Cerebellar nuclear complex (tissue), 1 donor: ENCODE measurements at places on chromosomes 1 and 21.

- no peak for DNase-seq
These were observed 991 bp downstream of the ANKRD35 start for GRCh38 chr1:145884675-145885074.

GRCh38 chr1:191405417-191405816 lies 752.8 kb upstream of the RGS18 start:
- no peak for DNase-seq

GRCh38 chr1:29465755-29466154 lies 229.4 kb downstream of the PTPRU start:
- DNase-seq: no peak

GRCh38 chr1:225906467-225906866 lies 17.5 kb upstream of the LEFTY1 start:
- no peak for DNase-seq

DNA sequence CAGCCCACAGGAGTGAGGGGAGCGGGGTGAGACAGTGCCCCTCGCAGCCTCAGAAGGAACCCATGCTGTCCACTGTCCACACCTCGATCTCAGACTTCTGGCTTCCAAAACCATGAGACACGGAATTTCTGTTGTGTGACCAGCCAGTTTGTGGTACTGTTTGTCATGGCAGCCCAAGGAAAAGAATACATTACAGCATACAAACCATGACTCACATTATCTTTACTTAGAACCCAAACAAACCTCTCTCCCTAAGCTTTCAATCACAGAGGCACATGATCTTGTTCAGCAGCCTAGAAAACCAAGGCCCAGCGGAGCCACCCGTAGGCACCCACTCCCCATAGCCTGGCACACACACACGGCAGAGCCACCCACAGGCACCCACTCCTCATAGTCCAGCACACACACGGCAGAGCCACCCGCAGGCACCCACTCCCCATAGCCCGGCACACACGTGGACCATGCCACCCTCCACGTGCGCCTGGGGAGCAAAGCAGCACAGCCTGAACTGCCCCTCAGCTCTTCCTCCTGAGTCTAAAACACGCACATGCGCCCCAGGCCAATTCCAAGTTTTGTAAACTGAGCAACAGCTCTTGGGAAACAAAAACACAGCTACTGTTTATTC lies 458 bp upstream of the KRTAP10-4 start:
- no peak for DNase-seq

GRCh38 chr1:156547434-156547833 lies 24.9 kb downstream of the IQGAP3 start:
- DNase-seq: no peak

DNA sequence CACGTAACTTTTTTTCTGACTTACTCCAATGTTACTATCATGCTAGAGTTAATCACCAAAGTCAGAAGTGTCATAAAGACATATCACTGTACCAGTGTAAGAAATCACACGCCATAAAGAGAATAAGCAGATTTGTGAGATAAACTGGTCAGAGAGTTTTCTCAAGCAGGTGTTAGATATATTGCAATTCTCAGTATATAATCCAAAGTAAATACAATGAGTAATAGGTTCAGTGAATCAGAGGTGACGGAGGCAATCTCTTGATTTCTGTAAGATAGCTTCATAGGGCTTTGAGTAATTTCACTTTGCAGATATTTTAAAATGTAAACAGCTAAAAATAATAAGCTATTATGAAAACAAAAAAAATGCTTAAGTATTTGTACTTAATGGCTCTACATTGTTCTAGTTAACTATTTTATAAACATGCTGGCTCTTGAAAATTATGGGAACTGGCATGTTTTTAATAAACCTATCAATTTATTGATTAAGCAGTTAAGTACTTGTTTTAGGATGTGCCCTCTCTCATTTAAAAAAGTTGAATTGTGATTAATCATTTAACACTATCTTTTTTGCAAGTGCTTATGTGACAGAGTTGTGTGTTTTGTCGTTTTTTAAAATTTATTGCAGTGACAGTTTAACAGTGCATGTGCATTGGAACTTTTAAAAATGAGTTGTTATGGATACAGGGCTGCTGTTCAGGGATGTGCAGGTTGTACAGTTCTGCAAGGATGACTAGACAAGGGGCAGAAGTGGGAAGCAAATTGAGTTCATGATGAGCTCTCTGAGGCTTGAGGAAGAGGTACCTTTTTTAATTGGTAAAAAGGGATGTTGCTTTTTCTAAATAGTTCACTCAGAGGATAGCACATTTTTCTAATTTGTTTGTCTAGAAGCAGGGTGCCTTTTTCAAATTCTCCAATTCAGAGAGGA lies 119.1 kb downstream of the USP25 start:
- DNase-seq: no peak

DNA sequence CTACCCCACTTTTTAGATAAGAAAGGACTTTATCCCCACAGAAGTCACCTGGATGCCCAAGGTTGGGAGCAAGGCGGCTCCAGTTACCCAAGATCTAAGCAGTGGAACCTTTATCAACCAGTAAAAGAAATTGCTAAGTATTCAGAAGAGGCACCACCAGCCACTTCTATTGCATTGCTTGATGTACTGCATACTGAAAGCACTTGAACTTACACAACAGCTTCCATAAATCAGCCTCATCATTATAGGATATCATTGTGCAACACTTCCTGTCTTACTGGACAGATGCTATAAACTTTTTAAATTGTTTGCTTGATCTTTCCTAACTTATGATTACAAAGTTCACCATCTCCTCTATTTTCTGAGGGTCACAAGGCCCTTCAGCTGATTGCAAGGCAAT lies 642.7 kb upstream of the CXADR start:
- DNase-seq: no peak

DNA sequence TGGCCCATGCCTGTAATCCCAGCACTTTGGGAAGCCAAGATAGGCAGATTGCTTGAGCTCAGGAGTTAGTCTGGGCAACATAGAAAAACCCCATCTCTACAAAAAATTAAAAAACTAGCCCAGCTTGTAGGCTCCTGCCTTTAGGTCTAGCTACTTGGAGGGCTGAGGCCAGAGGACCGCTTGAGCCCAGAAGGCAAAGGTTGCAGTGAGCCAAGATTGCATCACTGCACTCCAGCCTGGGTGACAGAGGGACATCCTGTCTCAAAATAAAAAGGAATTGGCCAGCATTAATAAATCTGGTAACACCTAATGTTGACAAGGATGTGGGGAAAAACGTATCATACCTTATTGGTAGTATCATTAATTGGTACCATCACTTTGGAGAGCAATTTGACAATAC lies 396.2 kb downstream of the PLPP3 start:
- DNase-seq: no peak

- no peak for DNase-seq
These were observed 67.0 kb downstream of the TBX19 start for GRCh38 chr1:168347630-168348029.
